ENCODE measurements at places on chromosomes 1 and 21.
A peak's percentile ranks its signal among the peaks of the same experiment; 100 is the strongest.

DNA sequence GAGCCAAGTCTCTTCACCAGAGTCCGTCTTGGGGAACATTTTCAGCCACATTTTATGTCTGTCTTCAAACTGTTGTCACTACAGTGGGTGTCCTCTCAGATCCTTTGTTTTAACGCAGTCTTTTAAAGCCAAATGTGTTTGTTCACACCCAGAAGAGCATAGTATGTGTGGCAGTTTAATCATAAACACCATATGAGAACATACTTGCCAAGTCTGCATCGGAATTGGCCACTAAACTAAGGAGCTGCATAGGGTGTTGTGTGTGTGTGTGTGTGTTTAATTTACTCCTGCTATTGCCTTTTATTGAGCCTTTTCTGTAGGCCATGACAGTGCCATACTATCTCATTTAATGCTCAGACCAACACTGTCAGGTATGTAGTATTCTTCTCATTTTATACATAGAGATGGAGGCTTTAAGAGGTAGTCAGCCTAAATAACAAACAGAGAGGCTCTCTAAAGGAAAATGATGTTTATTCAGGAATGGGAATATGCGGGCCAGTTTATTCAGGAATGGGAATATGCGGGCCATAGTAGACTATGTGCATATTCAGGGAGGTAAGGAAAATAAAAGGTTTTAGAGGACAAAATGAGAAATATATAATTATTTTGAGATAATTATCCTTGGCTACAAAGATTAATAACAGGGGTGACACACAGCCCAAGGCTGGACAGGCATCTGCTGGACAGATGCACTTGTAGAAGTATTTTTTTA lies 67.9 kb upstream of the L1TD1 start:
- no peak for DNase-seq

GRCh38 chr1:195763146-195763906 lies 844.9 kb downstream of the KCNT2 start:
- no peak for DNase-seq

DNA sequence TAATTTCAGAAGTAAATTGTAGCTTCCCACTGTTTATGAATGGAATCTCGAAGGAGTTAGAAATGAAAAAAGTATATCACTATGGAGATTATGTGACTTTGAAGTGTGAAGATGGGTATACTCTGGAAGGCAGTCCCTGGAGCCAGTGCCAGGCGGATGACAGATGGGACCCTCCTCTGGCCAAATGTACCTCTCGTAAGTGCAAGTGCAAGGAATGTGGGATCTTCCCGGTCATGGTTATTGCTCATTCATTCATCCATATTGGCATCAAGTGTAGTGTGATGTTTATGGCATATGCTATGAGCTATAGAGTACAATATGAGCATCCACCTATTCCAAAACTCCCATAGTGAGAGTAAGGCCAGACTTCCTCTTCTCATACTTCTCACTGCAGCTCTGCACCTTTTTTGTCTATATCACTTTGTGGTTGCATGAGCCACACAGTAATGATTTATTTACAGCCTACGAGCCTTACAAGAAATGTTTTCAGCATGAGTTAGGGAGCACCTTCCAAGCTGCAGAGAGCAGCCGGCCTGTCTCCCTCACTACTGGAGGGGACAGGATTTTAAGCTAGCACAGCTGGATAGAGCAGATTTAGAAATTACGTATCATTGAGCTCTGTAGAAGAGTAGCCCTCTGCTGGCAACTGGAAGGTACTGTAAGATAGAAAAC lies 24.9 kb upstream of the CR1L start:
- peak; percentile 65 for DNase-seq

- DNase-seq: no peak
Observed at GRCh38 chr1:20198918-20199317, 12.6 kb upstream of the PLA2G2C start.

GRCh38 chr1:219387211-219387610 lies 213.5 kb downstream of the LYPLAL1 start:
- no peak for DNase-seq

DNA sequence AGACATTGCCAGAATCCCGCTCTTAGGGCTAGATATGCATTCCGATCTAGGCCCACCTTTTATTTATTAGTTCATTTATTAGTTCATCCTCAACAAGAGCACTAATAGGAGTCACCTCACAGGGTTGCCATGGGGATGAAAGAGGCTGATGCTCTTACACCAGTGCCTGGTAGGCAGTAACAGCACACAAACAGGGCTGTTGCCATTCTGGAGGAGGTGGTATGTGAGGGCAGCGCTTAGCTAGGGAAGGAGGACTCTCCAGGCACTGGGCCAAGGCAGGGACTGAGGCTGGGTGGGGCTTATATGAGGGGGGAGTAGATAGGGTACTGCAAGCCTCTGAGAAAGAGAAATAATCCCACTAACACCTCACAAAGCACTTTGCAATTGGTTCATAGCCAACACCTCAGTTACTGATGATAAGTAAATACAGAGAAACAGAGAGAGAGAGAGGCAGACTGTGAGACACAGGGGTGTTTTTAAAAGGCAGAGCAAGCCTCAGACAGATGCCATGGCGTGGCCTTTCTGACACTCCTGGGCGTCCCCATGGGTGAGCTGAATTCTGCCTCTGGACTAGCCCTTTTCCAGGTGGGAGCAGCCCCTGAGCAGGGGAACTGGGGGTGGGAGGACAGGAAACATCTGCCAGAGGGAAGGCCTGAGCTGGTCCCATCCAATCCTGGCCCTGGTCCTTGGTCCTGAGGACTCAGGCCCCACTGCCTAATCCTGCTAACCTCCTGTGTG lies 5.9 kb downstream of the FCGR2A start:
- DNase-seq: no peak

DNA sequence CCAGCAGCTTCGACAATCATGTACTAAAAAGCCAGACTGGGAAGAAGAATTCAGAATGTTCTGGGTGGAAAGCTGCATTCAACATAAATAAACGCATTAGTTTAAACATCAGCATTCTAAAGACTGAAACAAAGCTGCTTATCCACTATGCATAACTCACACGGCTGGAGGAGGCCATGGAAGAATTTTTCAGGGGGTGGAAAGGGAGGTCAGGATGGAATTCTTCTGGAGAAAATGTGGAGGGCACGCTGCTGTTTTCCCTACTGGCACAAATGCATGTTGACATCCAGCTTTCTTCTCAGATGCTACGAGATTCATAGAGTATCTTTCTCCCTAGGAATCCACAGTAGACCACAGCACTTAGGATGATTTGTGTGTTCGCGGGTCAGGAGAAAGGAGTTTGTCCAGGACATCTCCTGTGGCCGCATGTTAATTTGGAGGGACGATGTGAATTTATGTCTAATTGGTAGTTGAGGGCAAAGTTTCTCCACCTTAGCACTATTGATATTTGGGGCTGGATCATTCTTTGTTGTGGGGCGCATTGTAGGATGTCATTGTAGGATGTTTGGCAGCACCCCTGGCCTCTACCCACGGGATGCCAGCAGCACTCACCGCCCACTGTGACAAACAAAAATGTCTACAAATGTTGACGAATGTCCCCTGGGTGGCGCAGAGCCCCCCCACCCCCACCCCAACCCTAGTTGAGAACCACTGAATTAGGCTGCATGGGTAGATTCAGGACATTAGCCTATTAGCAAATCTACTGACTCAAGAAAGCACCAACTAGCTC lies 86.5 kb upstream of the KAZN start:
- DNase-seq: no peak

DNA sequence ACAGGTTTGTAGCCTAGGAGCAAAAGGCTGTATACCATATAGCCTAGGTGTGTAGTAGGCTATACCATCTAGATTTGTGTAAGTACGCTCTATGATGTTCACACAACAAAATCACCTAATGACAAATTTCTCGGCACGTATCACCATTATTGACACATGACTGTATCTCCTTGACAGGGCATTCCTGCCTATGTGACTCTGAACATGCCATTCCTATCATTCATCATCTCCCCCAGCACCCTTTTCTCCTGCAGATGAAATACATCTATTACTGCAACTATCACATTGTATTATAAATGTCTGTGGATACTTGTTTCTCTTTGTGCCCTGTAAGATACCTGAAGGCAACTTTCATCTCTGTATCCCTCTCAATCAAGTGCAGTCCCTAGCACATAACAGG lies 29.9 kb downstream of the TP53BP2 start:
- DNase-seq: no peak

GRCh38 chr21:15826147-15826780 lies 96.5 kb downstream of the USP25 start:
- peak; percentile 8 for DNase-seq

DNA sequence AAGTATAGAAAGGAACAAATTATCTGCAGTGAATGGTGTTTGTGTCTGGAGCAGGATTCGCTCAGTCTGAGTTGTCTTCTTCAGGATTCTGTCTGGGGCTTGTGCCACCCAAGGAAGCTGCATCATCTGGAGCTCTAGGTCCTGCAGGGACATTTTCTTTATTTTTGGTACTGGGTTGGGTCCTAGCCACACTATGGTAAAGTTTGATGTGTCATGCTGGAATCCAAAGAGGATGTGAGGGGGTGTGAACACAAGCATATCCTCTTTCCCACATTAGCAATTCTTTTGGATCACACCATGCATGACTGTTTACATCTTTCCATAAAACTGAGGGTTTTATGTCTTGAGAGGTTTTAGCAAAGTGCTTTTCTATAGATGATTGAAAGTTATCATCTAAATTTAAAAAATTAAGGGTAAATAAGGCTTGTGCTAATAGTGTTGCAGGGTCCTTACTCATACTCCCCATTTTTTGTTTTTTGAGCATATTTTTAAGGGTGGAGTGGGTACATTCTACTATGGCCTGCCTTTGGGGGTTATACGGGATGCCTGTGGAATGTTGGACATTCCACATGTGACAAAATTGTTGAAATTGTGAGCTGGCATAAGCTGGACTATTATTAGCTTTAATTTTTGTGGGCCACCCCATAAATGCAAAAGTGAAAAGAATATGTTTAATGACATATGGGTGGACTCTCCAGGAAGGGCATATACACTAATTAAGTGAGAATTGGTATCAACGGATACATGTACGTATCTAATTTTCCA lies 152.0 kb upstream of the HMCN1 start:
- DNase-seq: no peak

GRCh38 chr1:6612641-6613360 lies 730 bp upstream of the PHF13 start:
- peak; percentile 47 for DNase-seq

GRCh38 chr1:230342019-230342418 lies 84.1 kb downstream of the PGBD5 start:
- DNase-seq: no peak

DNA sequence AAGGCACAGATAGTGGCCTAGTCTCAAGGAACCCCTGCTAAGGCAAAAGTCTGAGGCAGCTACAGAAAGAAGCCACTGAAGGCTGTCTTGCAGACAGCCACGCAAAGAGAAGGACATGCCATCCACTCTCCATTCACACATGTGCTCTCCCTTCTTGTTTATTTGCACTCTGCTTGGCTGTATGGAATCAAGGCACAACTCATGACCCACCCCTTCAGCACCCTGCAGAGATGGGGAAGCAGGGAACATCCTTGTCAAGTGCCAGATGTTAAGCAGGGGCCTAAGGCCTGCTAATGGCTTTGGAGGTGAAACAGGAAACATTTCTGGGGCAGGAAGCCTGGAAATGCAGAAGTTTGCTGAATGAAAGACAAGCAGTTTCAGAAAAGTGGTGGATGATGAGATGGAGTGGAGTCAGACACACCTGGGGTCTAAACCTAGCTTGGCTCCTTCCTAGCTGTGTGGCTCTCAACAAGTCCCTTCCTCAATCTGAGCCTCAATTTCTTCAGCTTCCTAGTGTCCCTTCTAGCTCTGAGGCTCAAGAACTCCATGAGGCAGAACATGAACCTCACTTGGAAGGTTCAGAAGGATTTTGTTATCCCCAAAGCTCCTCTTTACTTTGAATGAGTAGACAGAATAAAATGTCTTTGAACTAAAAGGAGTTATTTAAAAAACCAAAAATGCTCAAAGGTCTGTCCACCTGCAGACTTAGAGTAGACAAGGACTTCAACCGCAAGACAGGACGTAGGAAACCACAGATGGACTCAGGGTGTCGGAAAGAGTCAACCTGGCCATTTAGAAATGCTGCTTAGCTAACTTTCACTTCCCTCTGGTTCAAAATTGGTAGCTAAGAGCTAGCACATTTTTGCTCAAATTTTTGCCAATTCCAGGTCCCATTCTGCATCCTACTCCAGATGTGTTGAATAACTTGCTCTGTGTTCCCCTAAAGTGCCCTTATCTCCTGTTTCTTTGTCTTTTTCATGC lies 283.1 kb downstream of the PLPP3 start:
- DNase-seq: no peak

DNA sequence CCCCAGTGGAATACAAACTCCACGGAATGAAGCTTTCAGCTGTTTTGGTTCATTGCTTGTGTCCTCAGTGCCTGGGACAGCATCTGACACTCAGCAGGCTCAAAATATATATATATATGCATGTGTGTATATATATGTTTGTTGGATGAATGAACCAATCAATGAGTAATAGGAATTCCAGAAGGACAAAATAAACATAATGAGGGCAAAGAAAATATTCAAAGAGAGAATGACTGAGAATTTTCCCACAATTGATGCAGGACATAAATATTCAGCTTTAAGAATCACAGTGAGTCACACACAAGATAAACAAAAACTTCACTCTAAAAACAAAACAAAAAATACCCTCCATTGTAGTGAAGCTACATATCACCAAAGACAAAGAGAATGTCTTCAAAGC lies 64.0 kb downstream of the CHD5 start:
- DNase-seq: no peak

GRCh38 chr1:224922404-224923164 lies 6.9 kb upstream of the DNAH14 start:
- DNase-seq: peak; percentile 43

DNA sequence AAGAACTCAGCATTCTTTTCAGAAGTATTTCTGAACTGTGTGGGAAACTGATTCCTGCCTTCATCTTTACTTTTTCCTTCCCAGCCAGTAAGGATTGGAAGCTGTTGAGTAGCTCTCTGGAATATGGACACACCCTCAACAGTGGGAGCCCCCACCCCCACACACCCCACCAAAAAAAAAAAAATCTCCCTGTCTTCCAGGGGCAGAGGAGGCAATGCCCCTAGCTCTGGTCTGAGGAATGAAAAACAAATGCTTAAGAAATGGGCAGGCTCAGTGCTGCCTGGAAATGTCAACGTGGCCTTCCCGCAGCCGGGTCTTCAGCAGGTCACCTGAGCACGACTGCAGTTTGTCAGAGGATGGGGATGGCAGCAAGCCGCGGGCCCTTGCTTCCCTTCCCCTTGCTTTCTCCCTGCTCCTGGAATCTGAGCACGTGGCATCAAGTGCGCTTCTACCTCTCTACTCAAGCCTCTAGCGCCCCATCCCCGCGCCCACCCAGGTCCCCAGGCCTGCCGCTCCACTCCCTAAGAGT lies 479 bp downstream of the RGS16 start:
- no peak for DNase-seq

DNA sequence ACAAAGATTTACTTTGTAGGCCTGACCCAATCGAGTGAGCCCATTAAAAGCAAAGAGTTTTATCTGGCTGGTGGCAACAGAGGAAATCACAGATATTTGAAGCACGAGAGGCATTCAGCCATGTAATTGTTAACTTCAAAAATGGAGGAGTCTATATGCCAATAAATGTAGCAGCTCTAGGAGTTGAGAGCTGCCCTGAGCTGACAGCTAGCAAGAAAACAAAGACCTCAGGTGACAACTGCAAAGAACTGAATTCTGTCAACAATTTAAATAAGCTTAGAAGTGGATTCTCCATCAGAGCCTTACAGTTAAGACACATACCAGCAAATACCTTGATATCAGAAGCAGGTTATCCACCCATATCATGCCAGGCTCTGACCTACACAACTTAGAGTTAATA lies 463.1 kb upstream of the NEGR1 start:
- no peak for DNase-seq
